ENCODE measurements at places on chromosomes 6 and 20.

- H3K27ac ChIP-seq = no peak overlapping the region
- DNase-seq = no peak
Measured at GRCh38 chr6:81985191-81985590, 232.7 kb upstream of the TENT5A start.

DNA sequence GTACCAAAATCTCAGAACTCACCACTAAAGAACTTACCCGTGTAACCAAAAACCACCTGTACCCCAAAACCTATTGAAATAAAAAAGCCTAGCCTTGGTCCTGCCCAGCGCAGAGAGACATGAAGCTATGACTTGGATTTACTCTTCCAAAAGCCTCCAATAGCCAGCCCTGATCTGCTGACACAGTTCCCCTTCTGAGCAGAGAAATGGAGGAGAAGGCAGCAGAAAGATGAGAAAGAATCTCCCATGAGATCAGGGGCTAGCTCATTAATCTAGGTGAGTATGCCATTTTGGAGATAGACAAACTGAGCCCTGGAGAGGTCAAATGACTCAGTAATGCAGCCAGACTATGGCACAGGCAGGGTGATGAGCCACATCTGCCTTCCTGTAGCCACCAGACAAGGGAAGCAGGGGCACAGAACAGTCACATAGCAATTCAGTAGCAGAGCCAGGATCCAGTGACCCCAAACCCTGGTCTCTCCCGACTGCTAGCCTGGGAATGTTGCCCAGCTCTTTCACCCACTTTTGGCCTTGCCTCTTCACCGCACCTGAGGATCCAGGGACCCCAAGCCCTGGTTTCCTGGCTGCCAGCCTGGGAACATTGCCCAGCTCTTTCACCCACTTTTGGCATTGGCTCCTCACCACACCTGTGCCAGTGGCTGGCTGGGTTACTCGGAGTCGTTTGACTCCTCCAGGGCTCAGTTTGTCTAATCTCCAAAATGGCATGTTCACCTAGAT, 7.2 kb upstream of the SDCBP2 start:
- DNase-seq = no peak
- no peak overlapping the region for H3K4me3 ChIP-seq
- H3K27ac ChIP-seq = no peak overlapping the region
- H3K27me3 ChIP-seq = no peaks in the 10 kb centered on the region

DNA sequence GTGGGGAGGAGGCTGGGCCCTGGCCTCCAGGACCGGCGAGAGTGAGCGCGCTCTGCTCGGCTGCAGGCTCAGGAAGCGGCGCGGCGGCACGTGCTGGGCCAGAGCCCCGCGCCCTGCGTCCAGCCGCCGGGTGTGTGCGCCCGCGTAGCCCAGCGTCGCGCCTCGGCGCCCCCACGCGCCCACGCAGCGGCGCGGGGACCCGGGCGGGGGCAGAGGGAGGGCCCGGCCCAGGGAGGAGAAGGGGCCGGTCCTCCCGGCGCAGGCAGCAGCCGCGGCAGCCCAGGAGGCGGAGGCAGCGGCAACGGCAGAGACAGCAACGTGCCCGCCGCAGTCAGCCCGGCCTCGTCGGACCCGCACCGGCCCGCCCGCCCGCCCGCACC, at the start of gene EYA2:
Gene EYA2 (plus strand): TSS at position 265 of the 380 bp plus-strand sequence. CDS start 95,168 bp downstream, outside the sequence.
- H3K36me3 ChIP-seq = no peaks in the 10 kb centered on the region
- H3K27me3 ChIP-seq = peaks cover 35% of the 10 kb centered on the region
- H3K4me3 ChIP-seq = peak within 1 kb of the TSS; percentile 35
- no peaks in the 10 kb centered on the region for H3K4me1 ChIP-seq
- no peak within 1 kb of the TSS for H3K27ac ChIP-seq
- no peak for DNase-seq

GRCh38 chr20:911882-912600, 4.1 kb downstream of the ANGPT4 start:
- no peak overlapping the region for H3K27ac ChIP-seq
- no peaks in the 10 kb centered on the region for H3K27me3 ChIP-seq
- H3K36me3 ChIP-seq = no peaks in the 10 kb centered on the region

DNA sequence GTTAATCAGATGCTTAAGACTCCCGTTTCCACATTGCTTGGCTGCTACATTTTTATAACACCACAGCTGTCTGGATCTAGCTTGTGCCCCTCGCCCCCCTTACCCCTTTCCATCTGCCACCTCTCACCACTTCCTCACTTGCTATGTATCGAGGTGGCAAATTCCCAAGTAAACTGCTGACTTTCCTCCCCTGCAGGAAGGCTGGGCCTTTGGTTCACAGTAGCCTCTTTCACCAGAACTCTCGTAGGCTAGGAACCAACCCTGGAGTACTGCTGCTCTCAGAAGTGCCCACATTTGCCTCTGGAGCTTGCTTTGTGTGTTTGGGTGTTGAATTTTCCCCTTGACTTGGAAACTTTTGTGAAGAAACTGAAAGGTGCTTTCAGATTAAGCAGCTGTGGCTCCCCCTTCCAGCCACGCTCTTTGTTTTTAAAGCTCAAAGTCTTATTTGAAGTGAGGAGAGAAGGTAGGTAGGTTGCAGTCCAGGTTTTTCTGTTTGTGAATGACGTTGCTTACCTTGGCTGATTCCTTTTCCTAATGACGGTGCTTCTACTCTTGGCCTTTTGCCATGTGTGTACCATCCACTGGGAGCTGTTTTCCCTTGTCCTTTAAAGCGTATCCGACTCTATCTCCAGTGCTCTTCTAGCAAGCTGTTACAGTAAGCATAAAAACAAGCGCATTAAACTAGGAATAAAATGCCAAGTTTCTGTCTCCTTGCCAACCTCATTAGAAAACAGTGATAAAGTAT, 90.4 kb downstream of the CARMIL1 start:
- peak overlapping the region; percentile 11 for H3K4me3 ChIP-seq
- no peaks in the 10 kb centered on the region for H3K27me3 ChIP-seq
- peak overlapping the region; percentile 92 for H3K27ac ChIP-seq

DNA sequence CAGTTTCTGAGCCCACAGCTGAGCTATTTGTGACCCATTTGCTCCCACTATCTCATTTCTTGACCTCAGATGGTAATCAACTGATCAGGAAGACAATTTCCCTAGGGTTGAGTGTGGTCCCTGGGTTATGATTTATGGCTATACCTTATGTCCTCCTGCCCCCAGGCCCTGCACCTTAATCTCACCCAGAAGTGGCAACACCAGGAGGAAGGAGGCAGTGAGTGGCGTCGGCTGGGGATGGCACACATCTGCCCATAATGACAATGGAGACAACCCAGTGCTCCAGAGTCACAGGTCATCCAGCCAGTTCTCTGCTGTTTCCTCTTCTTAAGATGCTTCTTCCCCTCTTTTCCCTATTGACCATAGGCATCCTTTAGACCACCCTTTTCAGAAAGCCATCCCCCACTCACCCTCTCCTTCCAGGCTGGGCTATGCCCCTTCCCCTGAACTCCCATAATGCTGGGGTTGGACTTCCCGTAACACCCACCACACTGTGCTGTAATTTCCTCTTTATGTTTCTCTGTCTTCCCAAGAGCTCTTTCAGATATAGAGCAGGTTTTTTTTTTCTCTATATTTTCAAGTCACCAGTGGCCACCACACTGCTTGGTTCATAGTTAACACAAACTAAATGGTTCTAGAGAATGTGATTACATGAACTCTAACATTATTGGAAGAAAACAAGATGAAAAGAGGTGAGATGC, 8.0 kb downstream of the TRIM10 start:
- no peaks in the 10 kb centered on the region for H3K27me3 ChIP-seq
- no peak overlapping the region for H3K4me3 ChIP-seq
- no peaks in the 10 kb centered on the region for H3K36me3 ChIP-seq
- H3K27ac ChIP-seq = no peak overlapping the region
- DNase-seq = no peak
- no peaks in the 10 kb centered on the region for H3K4me1 ChIP-seq

DNA sequence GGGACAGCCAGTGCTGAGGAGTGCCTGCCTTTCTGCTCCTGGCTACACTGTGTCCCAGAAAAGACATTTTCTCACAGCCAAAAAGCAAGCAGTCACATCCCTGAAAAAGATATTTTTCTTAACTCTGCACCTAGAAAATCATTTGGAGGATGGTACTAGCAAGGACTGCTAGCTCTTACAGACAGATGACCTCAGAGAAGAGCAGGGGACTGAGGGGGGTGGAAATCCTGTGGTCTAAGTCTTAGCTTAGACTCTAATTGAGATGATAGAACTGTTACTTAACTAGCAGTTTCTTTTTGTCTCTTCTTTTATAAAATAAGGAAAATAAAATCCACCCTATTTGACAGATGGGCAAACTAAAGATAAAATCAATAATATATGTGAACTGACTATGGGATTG, 152.8 kb downstream of the TMEM200A start:
- H3K36me3 ChIP-seq = no peaks in the 10 kb centered on the region
- no peaks in the 10 kb centered on the region for H3K27me3 ChIP-seq
- no peak overlapping the region for H3K27ac ChIP-seq
- H3K4me1 ChIP-seq = peaks cover 9% of the 10 kb centered on the region

GRCh38 chr6:131724114-131724513, 13.3 kb upstream of the CTAGE9 start:
- DNase-seq = no peak
- H3K4me1 ChIP-seq = no peaks in the 10 kb centered on the region
- no peaks in the 10 kb centered on the region for H3K36me3 ChIP-seq
- H3K27ac ChIP-seq = no peak overlapping the region
- H3K4me3 ChIP-seq = no peak overlapping the region

DNA sequence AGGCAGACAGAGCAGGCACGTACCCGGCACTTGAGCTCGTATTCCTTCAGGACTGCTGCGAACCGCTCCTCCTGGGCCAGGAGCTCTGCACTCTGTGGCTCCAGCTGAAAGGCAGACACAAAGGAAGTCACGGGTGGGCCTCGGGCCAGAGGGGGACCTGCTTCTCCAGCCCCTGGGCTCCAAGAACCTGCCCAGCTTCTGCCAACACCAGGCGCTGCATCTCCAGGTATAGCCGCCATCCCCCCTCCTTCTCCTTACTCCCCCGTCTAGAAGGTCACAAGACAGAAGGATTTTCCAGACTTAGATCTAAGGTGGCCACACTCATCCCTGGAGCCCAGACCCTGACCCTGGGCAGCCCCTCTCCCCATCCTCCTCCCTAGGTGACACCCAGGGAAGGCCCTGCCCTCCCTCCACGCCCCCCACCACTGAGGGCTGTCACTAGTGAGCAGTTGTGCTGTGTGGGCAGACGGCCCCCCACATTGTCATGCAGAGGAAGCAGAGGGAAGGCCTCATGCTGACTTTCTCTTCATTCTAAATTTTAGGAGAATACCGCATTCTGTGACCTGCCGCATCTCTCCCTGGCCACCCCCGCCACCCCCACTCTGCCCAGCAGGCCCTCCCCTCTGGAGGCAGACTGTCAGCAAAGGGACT, 81.9 kb downstream of the GINS1 start:
- no peak overlapping the region for H3K27ac ChIP-seq
- H3K36me3 ChIP-seq = no peaks in the 10 kb centered on the region
- H3K4me1 ChIP-seq = peaks cover 21% of the 10 kb centered on the region
- DNase-seq = no peak
- H3K27me3 ChIP-seq = no peaks in the 10 kb centered on the region

DNA sequence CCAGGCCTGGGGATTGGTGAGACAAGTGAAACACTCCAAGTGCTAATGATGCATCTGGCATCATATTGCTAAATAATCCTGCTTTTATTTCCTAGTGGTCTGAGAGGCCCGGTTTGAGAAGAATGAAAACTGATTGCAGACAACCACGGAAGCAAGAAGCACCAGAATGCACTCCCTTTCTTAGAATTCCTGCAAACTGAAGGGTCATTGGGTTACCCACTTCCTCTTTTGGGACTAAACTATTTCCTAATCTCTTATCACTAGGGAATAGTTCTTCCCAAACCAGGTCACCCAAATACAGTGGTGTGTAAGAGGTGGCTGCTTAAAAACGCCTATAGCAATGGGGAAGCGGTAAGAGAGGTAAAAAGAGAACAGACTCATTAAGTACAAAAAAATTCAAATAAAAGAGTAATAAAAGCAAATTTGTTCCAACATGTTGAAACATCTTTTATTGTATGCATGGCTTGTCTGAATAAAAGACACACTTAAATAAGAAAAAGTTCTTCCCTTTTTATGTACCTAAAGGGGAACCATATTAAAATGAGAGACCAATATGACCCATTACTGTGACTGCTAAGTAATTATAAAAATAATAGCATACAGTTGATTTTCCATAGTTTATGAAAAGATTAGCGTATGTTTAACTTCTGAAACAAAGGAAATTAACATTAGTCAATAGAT, 125.8 kb downstream of the MYB start:
- DNase-seq = no peak
- no peaks in the 10 kb centered on the region for H3K27me3 ChIP-seq
- H3K4me1 ChIP-seq = no peaks in the 10 kb centered on the region
- no peak overlapping the region for H3K4me3 ChIP-seq

DNA sequence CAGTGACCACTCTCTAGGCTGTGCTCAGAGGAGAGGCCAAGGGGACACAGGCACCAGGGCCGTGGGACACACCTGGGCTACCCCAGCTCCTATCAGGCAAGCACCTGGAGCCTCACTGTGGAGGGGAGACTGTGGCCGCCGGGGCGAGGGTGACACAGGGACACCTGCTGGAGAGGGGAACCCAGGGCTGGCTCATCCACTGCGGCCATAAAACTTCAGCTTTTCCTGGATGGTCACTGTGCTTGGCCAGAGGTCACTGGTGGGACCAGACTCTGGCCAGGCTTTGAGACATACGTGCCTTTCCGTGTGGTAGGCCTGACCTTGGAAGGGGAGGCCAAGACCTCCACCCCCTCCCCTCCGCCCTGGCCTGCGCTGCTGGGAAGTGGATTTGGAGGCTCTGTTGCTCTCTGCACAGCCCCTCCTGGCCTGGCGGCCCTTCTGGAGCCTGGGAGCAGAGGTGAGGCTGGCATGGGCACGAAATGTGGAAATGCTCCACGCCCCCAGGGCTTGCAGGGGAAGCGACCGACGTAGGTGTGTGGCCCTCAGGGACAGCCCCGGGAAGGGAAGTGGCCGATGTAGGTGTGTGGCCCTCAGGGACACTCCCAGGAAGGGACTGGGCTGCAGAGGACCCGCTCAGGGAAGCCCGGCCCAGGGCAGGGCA, 42.9 kb upstream of the BHLHE23 start:
- DNase-seq = no peak
- H3K27me3 ChIP-seq = no peaks in the 10 kb centered on the region
- H3K27ac ChIP-seq = no peak overlapping the region
- no peak overlapping the region for H3K4me3 ChIP-seq
- no peaks in the 10 kb centered on the region for H3K36me3 ChIP-seq
- H3K4me1 ChIP-seq = no peaks in the 10 kb centered on the region
